ENCODE measurements at places on chromosomes 13 and 19.

- peak; percentile 72 for DNase-seq
Measured at GRCh38 chr13:32426191-32426989, 1.5 kb downstream of the N4BP2L1 start.

GRCh38 chr13:23695711-23696464 is 125.7 kb downstream of the TNFRSF19 start:
- no peak for DNase-seq

- no peak for DNase-seq
Measured at GRCh38 chr13:103517768-103518102, 451.5 kb upstream of the SLC10A2 start.

GRCh38 chr19:15633082-15633835 is 7.4 kb upstream of the CYP4F3 start:
- peak; percentile 76 for DNase-seq

DNA sequence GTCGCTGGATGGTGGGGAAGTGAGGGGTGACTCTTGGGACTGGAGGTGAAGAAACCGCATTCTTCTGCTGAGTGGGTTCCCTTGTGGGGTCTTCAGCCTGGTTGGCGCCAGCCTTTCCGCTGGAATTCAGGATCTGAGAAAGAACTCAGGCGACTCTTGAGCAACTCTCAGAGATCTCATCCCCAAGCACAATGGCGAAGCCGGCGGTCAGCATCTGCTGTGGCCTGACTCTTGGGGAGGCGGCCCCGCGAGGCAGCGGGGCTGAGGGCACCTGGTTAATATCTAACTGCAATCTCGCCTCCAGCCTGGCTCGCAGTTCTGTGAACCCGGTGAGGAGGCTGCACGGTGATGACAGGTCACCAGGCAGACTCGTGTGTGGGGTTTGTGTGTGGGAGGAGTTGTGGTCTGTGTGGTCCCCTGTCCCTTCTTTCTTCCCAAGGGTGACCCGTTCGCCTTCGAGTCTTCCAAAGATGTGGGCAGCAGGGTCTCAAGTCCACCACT is 883 bp downstream of the ZNF441 start:
- DNase-seq = no peak

GRCh38 chr19:16216744-16217670 is 19.3 kb downstream of the AP1M1 start:
- no peak for DNase-seq

DNA sequence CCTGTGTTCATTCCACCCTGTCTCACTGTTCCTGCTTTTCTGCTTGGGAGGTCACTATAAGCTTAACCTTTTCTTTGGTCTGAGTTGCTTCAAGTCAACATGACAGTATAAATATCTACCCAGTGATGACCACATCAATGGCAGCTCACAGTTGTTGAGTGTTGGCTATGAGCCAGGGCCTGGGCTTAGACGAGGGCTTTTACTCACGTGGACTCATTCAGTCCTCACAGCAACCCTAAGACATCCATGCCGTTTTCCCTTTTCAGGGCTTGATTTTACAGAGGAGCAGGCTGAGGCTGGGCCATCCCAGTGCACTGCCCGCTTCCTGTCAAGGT is 10.2 kb upstream of the CCDC97 start:
- DNase-seq = no peak

DNA sequence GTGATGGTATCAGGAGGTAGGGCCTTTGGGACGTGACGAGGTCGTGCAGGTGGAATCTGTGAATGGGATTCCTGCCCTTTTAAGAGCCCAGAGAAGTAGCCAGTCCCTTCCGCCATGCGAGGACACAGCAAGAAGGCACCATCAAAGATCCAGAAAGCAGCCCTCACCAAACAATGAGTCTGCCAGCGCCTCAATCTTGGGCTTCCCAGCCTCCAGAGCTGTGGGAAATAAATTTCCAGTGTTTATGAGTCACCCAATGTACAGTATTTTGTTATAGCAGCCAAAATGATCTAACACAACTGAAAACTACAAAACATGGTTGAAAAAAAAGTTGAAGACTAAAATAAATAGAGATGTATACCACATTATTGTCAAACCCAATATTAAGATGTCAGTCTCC is 16.9 kb upstream of the LAMP1 start:
- no peak for DNase-seq

GRCh38 chr13:98813993-98814392 is 61.5 kb upstream of the SLC15A1 start:
- DNase-seq = no peak

- DNase-seq = no peak
Measured at GRCh38 chr13:27257233-27257568, 5.8 kb downstream of the RPL21 start.

GRCh38 chr13:75643182-75643581 is 7.1 kb downstream of the LMO7 start:
- DNase-seq = no peak

GRCh38 chr19:19366434-19367396 is 38.8 kb upstream of the GATAD2A start:
- peak; percentile 68 for DNase-seq

GRCh38 chr13:32175307-32175706 is 139.9 kb downstream of the ZAR1L start:
- no peak for DNase-seq

DNA sequence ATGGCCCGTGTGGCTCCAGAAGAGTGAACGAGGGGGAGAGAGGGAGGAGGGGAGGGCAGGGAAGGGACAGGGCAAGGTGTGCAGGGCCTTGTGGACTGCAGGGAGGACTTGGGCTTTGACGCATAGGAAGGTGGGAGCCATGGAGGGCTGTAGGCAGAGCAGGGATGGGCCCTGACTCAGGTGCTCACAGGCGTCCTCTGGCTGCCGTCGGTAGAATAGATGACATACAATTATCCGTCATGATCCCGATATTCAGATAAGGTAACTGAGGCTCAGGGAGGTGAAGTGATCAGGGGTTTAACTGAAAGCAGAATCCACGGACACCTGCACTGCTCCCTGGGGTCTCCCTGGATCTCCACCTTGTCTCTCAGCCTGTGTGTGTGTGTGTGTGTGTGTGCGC is 3.4 kb downstream of the C3 start:
- DNase-seq = no peak

GRCh38 chr13:96243376-96243775 is 153.5 kb downstream of the HS6ST3 start:
- DNase-seq = no peak

- no peak for DNase-seq
Measured at GRCh38 chr19:6768236-6768785, 1.1 kb upstream of the SH2D3A start.

- no peak for DNase-seq
Measured at GRCh38 chr13:73189362-73189761, 130.6 kb downstream of the KLF5 start.

- no peak for DNase-seq
Measured at GRCh38 chr19:3837922-3838321, 30.9 kb downstream of the ZFR2 start.
